ENCODE measurements at places on chromosomes 13 and 19.
A peak's percentile ranks its signal among the peaks of the same experiment; 100 is the strongest.

- peak; percentile 48 for DNase-seq
These were observed 43.9 kb downstream of the SIAH3 start for GRCh38 chr13:45807520-45808099.

DNA sequence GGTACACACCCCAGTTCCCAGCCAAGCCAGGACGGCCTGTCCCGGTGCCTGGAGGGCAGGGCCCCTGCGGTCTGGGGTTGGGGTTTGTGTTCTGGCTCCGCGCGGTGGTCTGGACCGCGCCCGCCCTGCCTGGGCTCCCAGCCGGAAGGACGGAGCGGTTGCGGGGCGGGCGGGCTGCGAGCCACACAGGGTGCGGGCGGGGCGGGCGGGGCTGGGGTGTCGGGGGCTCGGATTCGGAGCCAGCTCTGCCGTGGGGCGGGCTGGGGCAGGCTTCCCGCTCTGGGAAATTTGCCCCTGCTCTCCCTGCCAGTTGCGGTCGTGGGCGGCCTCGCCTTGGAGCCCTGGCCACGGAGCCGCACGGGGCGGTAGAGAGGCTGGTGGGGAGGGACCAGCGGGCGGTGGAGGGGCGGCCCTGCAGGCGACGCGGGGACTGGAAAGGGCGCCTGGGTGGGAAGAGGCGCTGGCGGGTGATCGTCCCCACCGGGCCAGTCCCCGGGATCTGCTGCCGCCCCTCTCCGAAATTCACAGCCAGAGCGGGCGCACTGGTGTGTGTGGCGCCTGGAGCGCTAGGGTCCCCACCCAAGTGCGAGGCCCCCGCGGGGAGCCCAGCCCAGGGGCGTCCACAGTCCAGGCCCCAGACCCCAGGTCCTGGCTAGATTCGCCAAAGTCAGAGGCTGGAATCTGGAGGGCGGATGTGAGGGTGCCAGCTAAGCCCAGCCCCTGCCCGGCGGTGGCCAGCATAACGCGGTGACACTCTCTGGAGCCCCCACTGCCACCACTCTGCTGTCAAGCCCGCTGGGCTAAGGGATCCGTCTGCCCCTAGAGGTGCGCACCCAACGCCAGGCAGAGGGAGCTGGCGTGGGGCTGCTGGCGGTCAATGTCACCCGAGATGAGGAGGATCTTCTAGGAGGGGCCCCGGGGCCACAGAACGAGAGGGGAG lies 11.0 kb upstream of the ZNF492 start:
- no peak for DNase-seq

GRCh38 chr19:18704971-18705370 lies 21.5 kb downstream of the CRTC1 start:
- DNase-seq = no peak

GRCh38 chr13:46293436-46293835 lies 81.7 kb downstream of the LRRC63 start:
- DNase-seq = no peak

GRCh38 chr19:3053218-3053621 lies 9.1 kb downstream of the TLE5 start:
- DNase-seq = no peak

DNA sequence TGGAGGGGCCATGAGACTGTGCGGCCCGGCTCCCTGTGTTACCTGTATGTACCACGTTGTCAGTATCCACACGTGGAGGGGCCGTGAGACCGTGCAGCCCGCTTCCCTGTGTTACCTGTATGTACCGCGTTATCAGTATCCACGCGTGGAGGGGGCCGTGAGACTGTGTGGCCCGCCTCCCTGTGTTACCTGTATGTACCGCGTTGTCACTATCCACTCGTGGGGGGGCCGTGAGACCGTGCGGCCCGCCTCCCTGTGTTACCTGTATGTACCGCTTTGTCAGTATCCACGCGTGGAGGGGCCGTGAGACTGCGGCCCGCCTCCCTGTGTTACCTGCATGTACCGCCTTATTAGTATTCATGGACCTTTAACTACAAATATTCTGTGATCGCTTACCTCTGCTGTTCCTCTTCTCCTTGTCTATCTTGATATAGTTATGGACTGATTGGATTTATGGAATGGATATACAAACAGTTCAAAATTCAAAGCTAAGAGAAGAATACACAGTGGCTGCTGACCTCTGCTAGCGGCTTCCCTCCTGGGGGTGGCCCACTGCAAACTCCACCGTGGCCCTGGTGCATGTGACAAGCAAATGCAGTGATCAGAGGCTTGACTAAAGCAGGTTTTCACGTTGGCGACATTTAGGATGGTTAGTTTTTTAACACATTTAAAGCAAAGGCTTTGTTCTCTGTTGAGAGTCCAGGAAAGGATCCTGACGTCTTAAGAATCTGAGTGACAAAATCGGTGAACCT lies 38.7 kb downstream of the ATP11A start:
- no peak for DNase-seq

DNA sequence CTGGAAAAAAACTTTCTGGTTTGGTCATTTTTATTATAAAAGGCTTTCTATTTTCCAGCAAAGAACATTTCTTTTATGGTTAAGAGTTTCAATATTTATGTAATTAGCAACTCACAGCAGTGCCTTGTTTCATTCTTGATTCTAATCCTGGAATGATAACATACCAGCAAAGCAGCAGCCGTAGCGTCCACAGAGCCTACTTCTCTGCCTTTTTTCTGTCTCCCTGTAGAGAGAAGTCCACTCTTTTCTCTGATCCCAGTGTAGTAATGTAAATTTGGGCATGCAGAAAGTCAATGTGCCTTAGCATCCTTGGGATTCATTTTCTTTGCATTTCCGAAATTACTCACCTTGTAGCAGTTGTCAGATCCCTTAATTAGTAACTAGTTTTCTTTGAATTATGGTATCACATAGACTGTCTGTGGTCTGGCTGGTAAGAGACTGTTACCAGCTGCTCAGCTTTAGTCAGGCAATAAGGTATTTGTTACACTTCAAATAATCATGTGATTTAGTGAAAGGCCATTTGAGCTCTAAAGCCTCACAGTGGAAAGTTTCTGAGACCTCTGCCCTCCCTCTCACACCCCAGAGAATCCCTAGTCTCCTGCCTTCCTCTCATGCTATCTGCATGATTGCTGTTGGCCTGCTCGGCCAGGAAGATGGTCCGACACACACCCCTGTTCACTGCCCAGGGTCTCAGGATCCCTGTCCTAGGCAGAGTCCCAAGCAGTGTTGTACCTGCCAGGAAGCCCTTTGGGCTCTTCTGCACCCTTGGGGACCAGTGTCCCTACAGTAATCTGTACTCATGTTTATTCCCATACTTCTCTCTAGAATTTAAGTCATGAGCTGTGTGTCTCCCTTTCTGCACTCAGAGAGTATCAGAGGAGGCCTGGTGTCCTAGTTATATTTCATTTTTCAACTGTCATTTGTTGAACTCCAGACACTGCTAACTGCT lies 86.3 kb downstream of the LRCH1 start:
- DNase-seq = peak; percentile 70

DNA sequence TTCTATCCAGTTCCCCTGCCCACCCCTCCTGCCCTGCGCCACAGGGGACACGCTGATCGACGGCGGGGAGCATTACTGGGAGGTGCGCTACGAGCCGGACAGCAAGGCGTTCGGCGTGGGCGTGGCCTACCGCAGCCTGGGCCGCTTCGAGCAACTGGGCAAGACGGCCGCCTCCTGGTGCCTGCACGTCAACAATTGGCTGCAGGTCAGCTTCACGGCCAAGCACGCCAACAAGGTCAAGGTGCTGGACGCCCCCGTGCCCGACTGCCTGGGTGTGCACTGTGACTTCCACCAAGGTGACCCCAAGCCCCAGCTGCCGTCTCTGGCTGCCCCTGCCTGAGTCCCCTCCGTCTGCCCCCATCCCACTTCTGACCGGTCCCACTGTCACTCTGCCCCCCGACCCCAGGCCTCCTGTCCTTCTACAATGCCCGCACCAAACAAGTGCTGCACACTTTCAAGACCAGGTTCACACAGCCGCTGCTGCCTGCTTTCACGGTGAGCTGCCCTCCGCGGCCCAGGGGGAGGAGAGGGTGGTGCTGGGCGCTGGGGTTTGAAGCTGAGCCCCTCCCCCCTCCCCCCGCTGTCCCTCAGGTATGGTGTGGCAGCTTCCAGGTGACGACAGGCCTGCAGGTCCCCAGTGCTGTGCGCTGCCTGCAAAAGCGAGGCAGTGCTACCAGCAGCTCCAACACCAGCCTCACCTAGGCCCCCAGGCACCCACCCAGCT lies 15.5 kb downstream of the STAP2 start:
- no peak for DNase-seq

DNA sequence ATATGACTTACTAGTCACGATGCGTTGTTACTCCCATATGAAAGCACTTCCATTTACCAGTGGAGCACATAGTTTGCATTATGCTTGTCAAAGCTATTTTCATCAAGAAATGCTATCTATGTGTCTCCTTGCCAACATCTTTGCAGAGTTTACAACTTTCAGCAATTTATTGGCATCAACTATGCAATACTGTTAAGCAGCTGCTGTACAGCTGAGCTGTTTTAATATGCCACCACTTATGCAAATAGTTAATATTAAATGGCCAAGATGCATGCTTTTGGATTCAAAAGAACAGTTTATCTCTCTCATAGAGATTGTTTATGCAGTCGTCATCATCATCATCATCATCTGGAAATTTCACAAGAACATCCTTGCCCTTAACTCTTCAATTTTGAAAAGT lies 67.9 kb upstream of the KLF5 start:
- DNase-seq = no peak

- no peak for DNase-seq
These were observed 9.3 kb downstream of the POLR2E start for GRCh38 chr19:1085676-1086442.

DNA sequence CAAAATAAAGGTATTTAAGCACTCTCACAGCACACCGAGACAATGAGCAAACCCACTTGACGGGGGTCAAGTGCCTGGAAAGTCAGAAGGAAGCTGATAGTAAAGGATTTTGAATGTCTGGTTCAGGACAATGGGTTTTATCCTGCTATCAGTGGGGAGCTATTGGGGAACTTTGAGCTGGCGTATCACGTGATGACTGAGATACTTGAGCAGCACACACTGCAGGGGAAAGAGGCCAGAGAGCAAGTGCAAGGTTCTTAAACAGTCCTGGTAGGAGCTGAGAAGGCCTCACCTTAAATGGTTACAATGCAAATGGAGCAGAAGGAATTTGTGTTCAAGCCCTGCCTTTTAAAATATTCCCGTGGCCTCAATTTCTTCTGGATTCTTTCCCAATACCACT lies 225.3 kb downstream of the LACC1 start:
- no peak for DNase-seq

- DNase-seq = no peak
These were observed at the start of gene AMH for GRCh38 chr19:2249010-2249866. Gene AMH, plus strand, starts transcription at chr19:2249323. Its CDS starts 10 bp downstream, at chr19:2249333.

DNA sequence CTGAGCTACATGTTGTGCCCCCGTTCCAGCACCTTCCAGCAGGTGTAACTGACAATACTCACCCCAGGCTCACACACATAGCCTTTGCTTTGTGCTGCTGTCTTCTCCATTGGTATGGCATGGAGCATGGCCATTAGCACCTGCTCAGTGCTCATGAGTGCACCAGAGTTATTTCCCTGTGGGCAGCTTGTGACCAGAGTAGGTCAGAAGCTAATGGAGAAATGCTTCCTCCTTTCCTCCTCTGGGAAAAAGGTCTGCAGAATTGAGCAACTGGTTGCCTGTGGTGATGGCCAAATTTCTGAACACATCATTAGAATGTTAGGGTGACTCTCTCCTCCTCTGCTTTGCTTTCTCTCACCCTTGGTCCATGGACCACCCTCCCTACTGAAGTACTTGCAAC lies 344.5 kb upstream of the TMTC4 start:
- DNase-seq = peak; percentile 44

GRCh38 chr19:54653181-54653809 lies 9.5 kb upstream of the LILRB4 start:
- no peak for DNase-seq

DNA sequence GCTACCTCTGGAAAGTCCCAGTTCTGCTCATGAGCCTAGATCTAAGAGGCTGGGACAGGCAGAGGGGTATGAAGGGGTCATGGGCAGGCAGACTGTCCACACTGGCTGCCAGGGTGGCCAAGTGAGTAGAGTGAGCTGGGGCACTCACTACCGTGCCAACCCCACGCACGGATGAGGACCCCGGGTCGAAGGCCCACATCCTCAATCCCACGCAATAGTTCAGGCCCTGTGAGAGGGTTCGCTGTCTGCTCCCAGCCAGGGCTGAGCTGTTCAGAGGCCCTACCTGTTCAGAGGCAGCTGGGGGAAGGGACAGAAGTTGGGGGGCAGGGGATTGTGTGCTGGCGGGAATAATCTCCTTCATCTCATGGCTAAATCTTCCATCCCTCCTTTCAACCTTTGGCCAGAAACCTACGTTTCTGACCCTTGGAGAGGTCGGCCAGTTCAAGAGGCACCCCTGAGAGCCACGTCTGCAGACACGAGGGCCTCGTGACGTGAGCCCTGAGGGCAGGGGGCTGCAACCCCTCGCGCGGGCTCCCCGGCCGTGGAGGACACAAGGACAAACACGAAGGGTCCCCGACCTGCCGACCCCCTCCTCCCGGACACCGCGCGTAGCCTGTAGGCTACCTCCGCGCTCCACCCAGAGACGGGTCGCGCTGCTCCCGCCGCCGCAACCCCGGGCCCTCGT lies 1.0 kb upstream of the RPS5 start:
- no peak for DNase-seq

DNA sequence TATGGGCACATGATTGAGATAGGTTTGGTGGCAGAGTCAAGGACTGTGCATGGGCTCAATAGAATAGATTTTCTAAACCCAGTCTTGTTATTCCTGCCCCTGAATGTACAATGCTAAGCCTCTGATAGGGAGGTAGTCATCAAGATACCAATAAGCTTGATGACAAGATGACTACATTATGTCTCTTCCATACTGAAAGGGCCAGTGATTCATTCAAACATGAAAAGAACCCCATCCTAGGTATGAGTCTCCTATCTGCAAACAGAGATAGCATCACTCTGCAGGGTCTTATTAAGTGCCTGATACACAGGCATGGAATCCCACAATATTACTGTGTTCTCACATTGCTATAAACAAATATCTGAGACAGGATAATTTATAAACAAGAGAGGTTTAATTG lies 40.3 kb upstream of the UFM1 start:
- DNase-seq = no peak

GRCh38 chr13:92967923-92968322 lies 258.7 kb upstream of the GPC6 start:
- no peak for DNase-seq

- DNase-seq = no peak
These were observed 1.0 kb upstream of the TYROBP start for GRCh38 chr19:35908973-35909683.

DNA sequence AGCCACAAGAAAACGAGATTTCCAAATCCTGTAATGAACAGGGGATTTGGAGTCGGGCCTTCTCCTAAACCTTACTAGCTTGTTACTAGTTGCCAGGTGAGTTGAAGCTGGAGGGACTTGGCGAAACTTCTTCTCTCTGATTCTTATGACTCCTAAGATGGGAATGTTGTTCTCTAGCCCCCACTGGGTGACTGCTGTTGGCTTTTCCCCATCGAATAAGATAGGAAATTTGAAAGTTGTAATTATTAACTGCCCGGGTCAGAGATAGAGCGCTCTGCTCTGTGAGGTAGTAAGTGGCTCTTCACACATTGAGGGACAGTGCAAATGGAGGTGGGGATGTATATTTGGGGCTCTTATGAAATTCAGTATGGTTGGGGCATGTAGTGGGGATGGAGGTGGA lies 111.2 kb upstream of the MBNL2 start:
- no peak for DNase-seq

- DNase-seq = no peak
These were observed 7.8 kb downstream of the FIZ1 start for GRCh38 chr19:55591555-55591954.

Data from kidney epithelial cell (primary cell).